ENCODE measurements at places on chromosomes 2 and 18. TPM values are rescaled to one million over a fixed set of nuclear protein-coding genes. Genes with fewer than 3 reads are reported as not detected.

ENOSF1 gene
- total RNA-seq: 54.5 TPM

GRCh38 chr2:137229834-137230233 is 464.5 kb downstream of the THSD7B start:
- no peak for DNase-seq

DNA sequence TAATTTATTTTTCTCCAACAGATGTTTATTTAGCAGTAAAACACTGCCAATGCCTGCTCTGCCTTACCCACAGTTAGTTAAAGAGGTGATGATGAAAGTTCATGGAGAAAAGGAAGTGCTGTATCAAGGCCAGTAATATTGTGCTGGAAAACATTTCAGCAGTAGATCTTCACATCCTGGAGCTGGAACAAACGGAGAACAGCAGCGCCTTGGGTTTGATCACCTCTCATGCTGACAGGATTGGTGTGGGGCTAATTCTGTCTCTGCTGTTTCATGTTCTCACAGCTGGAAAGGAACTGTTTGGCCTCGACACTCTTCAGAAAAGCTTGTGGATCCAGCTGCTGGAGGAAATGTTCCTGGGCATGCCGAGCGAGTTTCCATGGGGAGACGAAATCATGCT is 61.5 kb upstream of the RPE start:
- DNase-seq: no peak

- no peak for DNase-seq
Observed at GRCh38 chr2:18167871-18168270, 289.4 kb downstream of the KCNS3 start.

- DNase-seq: no peak
Observed at GRCh38 chr2:96914332-96914731, 44.5 kb upstream of the SEMA4C start.

Data from mesenteric fat pad (tissue), 1 donor.